Stimulated activated CD4-positive, alpha-beta T cell treated with anti-CD3 and anti-CD28 coated beads, Interleukin-2, amount 100 ng/mL, for 24 hours (primary cell): ENCODE measurements at places on chromosomes 3 and 15.
A peak's percentile ranks its signal among the peaks of the same experiment; 100 is the strongest.

GRCh38 chr15:46751303-46751702 is 966.0 kb upstream of the SEMA6D start:
- DNase-seq, result no peak

DNA sequence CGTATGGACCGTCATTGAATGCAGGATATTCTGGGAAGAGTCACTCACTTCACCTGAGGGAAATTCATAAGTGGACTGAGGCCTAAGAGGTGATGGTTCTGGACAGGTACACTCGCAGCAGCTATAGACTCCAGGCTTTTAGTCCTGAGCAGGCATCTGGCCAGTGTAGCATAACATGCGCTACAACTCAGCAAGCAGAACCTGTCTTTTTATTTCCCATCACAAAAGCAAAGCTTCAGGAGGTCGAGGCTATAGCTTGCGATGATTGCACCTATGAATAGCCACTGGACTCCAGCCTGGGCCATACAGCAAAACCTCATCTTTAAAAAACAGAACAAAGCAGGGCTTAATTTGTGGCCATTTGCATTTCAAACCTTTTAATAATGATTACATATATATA is 185.8 kb downstream of the KCNH8 start:
- DNase-seq, result no peak

- no peak for DNase-seq
These were observed 1.4 kb downstream of the C3orf22 start for GRCh38 chr3:126557415-126557745.

DNA sequence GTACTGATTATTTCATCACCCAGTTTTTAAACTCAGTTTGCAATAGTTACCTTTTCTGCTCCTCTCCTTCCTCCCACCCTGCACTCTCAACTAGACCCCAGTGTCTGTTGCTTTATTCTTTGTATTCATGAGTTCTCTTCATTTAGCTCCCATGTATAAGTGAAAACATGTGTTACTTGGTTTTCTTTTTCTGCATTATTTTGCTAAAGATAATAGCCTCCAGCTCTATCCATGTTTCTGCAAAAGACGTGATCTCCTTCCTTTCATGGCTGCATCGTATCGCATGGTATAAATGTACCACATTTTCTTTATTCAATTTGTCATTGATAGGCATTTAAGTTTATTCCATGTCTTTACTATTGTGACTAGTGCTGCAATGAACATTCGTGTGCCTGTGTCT is 79.0 kb downstream of the NAALADL2 start:
- DNase-seq, result no peak

GRCh38 chr3:181892848-181893247 is 181.1 kb downstream of the SOX2 start:
- DNase-seq, result no peak

DNA sequence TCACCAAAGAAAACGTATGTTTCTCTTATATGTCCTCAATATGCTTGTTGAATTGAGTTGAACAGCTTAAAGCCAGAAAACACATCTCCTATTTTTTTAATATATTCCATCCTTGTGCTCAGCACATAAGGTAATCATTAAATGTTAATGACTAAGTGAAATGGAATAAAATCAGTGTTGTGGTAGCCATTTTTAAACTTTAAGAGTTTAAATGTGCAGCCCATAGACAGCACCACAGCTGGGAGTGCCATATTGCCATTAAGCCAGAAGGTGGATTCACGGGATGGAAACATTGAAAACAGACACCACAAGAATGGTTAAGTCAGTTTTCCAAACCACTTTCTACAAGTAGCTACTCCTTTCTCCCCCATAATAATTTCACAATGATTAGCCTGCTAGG is 76.8 kb upstream of the C15orf61 start:
- no peak for DNase-seq

DNA sequence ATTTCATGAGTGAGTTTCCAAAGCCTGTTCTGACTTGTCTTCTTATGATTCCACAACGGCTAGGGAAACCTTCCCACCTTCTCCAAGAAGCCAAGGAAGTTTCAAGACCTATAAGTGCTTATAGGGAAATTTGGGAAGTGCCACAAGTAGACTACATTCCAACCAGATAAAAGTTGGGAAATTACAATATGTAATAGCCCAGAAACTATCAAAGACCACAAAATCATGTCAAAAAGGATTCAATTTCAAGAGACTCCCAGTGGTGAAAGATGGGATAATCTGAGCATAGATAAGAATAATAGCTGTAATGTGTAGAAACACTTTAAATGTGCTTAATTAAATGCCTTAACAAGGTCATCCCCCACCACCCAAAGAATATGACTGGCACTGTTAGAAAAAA is 169.2 kb upstream of the SLC2A2 start:
- no peak for DNase-seq

GRCh38 chr3:12131351-12132090 is 27.2 kb downstream of the TIMP4 start:
- DNase-seq, result no peak

DNA sequence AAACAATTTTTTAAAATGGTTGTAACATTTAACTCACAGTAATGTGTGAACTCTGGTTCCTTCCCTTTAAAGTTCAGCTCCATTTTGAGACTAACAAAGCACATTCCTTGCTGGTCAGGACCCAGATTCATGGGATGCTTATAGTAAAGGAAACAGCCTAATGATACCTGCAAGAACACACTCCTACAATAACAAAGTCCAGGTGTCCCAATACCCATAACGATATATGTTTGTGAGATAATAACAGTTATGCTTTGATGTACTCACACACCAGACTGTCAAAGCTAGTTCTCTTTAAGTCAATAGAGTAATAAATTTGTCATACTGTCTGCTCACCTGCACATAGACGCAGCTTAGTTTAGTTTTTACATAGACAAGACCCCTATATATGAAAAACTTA is 15.9 kb upstream of the CCDC50 start:
- DNase-seq, result no peak

DNA sequence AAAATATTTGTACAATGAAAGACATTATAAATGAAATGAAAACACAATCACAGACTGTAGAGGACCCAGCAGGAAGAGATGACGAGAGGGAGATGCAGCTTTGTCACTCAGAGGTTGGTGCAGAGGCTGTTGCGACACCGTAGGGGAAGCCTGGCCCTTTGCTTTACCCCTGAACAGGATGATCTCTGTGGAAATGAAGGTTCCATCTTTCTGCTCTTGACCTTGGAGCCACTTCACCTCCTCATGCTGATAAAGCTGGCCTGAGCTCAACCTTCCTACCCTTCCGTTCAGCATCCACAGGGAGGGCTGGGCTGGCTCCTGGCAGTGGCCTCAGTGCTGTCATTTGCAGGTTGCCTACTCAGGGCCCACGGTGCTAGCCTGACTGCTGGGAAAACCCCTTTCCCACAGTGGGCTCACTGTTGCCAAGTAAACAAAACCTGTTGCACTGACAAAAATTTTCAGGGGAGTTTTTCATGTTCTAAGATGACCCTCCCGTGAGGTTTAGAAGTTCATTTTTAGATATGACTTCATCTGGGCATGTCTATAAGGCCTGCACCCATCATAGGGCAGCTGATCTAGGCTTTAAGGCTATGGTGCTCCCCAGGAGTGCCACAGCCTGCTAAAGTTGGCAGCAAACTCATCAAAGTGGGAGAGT is 3.0 kb upstream of the CD80 start:
- DNase-seq, result peak; percentile 43

DNA sequence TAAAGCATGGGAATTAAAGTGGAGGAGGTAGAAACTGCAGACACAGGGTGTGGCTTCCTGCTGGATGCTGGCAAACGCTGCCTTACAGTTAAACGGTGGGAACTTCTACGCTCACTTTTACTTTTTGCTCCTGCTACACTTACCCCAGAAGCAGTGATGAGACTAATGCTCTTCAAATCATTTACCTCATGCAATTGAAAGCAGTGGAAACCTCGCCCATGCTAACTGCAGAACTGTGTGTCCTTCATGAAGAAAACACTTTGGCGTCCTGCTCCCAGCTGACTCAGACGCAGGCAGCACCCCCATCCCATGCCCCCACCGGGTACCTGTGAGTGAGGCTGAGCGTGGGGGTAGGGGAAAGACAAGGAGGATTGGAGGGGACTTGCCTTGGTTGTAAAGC is 31.8 kb downstream of the UPK1B start:
- DNase-seq, result no peak

DNA sequence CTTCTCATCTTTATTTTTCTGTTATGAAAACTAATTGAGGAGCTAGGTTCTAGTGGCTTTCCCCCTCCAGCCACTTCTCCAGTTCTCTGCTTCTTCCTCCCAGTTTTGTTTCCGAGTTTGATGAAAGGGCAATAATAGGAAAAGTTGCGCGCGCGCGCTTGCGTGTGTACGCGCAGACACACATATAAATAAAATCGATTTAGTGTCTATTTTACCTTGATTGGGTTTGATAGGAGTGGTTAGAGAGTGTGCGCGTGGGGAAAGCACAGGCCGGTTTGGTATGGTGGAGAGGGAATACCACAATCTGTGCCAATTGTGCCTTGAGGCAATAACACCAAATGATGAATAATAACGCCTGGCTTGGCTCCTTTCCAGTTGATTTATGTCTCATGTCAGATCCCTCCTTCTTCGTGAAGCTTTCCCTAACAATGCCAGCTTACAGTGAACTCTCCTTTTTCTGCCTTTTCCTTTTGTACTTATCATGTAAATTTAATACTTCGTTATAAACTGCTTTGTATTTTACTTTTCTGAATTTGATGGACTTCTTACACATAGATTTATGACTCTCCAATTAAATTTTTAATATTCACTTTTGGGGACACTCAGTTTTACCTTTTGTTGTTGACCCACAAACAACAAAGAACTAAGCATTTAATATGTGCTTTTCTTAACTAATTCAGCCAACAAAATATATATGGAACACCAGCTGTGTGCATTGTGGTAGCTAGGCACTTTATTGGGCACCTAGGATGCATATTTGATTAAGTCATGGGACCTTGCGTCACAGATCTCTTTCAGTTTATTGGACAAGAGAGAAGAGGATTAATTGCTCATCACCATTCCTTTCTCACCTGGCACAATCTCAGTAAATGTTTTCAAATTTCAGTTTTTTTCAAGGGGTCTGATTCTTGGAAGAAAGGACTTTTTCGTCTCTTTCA is 1.7 kb downstream of the TIPARP start:
- peak; percentile 10 for DNase-seq

DNA sequence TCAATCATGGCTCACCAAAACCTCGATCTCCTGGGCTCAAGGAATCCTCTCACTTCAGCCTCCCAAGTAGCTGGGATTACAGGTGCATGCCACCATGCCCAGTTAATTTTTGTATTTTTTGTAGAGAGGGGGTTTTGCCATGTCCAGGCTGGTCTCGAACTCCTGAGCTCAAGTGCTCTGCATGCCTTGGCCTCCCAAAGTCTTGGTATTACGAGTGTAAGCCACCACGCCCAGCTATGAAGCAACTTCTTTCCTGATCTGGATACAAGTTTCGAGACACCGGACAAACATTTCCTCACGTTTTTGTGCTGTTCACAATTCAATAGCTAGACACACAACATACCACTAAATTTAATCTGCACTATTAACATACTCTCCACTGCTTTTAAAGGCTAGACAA is 3.4 kb upstream of the SYNM start:
- DNase-seq, result no peak
